Osteoblast (primary cell): ENCODE measurements at places on chromosomes 7 and 10.

DNA sequence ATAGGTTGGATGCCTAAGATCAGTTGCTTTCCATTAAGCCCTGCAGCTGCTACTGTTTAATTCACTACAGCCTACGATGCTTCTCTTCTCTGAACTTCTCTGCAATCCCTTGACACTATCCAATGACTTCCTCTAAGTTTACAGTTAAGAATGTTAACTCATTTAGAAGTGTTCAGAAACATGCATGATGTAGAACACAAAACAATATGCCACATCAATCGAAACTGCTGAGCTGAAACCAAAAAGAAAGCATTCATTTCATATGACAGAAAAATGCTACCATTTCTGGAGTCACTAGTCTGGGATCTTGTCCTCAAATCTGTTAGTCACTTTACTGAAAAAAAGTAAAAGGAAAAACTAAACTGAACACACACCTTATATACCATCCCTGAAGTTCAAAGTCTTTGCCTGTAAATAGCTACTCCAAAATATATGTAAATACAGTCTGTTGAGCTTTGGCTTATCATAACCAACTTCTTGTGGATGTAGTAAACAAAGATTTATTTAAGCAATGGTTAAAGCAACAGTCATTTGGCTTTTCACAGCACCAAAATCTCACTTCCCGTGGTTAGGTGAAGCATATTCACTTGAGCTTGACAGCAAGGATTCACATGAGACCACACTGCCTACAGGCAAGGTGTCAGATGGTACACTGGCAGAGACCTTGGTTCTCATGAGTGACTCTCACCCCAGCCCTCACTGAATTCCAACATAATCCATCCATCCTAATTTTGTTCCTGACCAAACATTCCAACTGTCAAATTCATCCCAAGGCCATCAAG is 187.0 kb downstream of the PPP1R17 start:
- no peak for DNase-seq

- DNase-seq, result no peak
These were observed 51.2 kb upstream of the TMEM248 start for GRCh38 chr7:66869660-66870450.

GRCh38 chr7:100431286-100431735 is 1.7 kb downstream of the MEPCE start:
- DNase-seq, result no peak

- DNase-seq, result no peak
These were observed 524.8 kb downstream of the GRM8 start for GRCh38 chr7:126727930-126728391.

DNA sequence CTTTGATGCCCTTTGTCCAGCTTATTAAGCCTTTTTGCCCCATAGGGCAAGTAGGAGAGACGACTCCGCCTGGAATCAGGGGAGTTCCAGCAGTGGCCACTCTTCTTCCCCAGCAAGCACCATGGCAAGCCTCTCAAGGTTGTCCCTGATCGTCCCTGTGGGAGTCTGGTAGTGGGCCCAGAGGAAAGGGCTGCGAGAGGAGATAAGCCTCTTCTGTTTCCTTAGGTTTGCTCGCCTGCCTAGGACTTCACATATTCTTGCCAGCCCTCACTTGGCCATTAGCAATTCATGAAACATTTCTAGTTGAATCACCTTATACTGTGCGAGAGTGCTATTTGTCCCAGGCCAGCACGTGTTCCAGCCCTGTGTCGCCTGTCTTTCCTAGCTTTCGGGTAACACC is 47.8 kb upstream of the CPN1 start:
- no peak for DNase-seq
